ENCODE measurements at places on chromosomes 11 and 22.

- peak; percentile 49 for DNase-seq
Measured at GRCh38 chr11:77479746-77480352, 6.0 kb upstream of the PAK1 start.

DNA sequence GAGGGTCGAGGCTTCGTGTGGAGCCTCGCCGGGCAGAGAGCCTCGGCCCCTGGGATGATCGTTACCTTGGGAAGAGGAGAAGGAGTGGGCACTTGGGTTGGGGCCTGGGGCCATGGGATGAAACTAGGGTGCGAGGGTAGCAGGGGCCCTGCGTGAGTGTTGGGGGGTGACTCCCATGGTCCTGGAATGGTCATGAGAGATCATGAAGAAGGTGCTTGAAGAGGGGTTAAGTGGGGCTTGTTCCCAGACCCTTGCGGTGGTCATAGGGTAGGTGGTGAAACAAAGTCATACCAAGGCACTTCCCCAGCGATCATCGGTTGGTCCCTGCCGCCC lies 284 bp downstream of the CCS start:
- DNase-seq: no peak

GRCh38 chr11:64885367-64886286 lies 7.2 kb upstream of the EHD1 start:
- DNase-seq: no peak

GRCh38 chr11:76636826-76637460 lies 33.6 kb downstream of the LRRC32 start:
- no peak for DNase-seq

DNA sequence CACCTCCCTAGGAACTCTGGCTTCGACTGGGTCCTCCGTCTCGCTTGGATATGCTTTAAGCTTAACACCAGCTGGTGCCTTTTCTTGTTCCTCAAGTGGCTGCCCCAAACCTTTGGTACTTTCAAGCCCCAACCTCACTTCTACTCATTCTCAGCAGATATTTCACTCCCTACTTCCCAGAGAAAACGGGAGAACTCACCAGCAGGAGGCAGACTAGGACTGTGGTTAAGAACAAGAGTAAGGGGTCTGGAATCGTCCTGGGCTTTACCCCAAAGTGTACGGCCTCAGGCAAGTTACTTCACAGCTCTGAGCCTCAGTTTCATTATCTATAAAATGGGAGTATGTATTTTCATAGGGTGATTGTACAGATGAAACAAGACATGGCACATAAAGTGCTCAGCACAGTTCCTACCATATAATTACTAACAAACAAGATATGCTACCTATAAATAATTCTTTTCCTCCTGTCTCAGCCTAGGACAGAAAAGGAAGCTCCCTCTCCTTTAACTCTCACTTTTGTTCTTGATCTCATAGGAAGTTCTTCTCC lies 37.8 kb downstream of the PAMR1 start:
- peak; percentile 60 for DNase-seq

GRCh38 chr11:119928047-119928446 lies 199.0 kb upstream of the NECTIN1 start:
- DNase-seq: no peak

Data from H7 (cell line).